NCI-H345 (cell line): ENCODE measurements at places on chromosomes 2 and 18.
A peak's percentile ranks its signal among the peaks of the same experiment; 100 is the strongest.

DNA sequence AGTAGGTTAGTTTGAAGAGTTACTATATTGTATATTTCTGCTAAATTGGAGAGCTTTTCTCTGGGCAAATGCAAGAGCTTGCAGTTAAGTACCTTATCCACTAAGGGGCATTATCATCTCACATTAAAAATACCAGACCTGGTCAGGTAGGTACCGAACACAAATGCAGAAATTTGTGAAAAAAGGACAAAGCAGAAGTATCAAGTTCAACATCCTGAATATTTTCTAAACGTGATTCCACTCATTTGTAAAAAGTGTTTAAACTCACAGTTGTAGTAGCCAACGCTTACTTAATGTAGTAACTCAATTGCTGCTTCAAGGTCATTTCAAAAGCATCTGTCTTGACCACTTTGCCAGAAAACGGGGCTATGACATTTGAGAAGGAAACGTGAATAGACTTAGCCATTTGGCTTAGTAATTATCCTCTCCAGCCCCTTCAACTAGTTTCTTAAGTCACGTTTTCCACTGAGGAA, 52.1 kb downstream of the CYRIA start:
- peak; percentile 30 for DNase-seq

DNA sequence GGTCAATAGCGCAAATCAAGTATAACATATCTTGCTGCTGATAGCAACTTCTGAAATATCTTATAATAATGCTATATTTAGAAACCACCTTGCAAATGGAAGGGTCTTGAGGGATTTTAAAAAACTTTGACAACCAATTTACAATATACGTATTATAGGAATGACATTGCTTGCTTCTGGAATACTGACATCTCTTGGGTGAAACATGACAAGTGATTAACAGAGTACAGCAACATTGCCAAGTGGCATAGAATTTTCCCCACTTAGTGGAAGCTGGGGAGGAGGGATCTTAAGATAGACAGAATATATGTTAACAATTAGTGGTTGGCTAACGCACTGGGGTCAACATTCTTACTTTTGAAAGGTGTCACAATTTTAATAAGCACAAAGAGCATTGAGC, 133.6 kb upstream of the TMEFF2 start:
- no peak for DNase-seq

- no peak for DNase-seq
Measured at GRCh38 chr2:64489081-64489751, 34.9 kb upstream of the AFTPH start.

DNA sequence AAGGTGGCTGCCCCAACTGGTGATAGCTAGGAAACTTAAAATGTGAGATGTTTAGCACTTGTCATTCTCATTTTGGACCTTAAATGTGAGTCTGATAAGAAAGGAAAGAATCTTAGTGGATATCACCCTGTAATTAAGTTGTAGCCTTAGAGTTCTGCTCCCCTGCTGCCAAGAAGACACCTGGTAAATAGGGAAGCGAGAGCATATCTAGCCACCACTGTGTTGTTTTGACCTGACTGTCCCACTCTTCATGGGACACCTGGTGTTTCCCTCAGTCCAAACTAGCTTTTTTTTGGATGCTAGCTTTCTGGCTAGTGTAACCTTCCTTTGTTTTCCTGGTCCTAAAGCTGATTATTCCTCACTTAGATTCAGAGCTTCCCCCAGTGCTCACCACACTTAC, 357.6 kb downstream of the RAD51AP2 start:
- DNase-seq: no peak

- no peak for DNase-seq
Measured at GRCh38 chr2:205764270-205764746, 82.0 kb downstream of the NRP2 start.

DNA sequence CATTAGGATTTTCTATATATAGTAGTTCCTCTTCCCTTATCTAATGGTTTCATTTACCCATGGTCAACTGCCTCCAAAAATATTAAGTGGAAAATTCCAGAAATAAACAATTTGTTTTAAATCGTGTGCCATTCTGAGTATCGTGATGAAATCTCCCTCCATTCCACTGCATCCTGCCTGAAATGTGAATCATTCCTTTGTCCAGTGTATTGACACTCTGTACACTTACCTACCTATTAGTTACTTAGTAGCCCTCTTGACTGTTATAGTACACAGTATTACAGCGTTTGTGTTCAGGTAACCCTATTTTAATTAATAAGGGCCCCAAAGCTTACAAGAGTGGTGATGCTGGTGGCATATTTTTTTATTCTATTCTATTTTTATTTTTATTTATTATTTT, 26.2 kb downstream of the TAF4B start:
- DNase-seq: no peak
